ENCODE measurements at places on chromosomes 3 and 15.

- DNase-seq = no peak
Observed at GRCh38 chr3:60855250-60855649, 396.0 kb downstream of the FHIT start.

DNA sequence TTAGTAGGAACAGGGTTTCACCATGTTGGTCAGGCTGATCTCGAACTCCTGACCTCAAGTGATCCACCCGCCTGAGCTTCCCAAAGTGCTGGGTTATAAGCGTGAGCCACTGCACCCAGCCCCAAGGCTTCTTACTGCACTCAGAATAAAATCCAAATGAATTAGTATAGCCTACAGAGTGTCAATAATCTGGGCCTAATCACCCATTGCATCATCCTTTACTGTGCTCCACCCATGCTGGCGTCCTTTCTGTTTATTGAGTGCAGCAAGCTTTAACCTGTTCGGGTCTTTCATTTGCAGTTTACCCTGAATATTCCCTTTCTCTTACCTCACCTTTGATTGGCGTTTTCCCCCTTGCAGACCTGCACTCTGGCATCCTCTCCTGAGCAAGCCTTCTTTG lies 77.7 kb downstream of the CEP63 start:
- DNase-seq = no peak

DNA sequence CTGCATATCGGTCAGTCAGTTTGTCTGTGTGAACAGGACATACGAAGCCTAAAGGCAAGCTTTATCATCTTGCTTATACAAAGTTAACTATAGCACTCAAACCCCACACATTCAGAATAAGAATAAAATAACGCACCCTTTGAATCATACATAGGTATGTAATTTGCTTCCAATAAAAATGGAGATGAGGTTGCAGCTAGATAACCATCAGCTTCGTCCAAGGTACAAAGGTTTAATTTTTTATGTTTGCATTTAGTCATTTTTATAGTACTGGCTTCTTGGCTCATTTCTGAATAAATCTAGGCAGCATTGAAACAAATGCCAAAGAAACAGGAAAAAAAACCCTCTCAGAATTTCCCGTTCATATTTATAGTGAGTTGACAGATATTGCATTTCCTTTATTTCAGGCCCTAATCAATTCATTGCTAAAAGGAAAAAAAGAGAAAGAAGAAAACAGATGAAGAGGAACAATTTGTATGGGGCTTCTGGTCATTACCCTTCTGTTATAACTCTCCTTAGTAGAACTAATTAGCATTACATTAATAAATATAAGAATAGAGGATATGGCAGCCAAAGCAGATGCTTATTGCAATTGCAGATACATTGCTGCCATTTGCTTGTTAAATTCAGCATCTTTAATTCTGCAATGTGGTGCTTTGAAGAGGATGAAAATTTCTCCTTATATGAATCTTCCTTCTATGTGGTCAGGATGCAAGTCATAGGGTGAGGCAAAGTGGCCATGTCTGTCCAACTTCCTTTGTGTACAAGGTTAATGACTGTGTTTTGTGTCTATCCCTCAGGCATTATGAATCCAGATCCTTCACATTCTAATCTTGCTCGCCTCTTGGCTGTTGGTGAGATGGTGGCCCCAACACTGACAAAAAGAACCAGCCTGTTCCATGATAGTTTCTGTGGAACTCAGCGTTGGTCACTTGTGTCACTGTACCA lies 550.0 kb downstream of the AGBL1 start:
- no peak for DNase-seq

DNA sequence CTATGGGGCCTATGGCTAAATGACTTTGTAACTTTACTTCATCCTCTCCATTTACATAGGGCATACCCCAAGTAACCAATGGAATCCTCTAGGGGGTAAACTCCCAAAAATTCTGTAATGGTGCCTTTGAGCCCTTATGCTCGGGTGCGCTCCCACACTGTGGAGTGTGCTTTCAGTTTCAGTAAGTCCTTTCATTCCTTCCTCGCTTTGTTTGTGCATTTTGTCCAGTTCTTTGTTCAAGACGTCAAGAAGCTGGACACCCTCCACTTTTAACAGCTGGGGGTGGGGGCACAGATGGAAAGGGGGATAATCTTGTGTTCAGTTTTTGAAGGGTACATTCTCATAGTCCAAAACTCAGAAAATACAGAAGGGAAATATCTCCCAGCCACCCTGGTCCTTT lies 84.4 kb upstream of the C2CD4B start:
- DNase-seq = no peak

GRCh38 chr15:35986191-35986721 lies 440.3 kb upstream of the DPH6 start:
- no peak for DNase-seq

- DNase-seq = no peak
Observed at GRCh38 chr3:13064964-13065363, 8.3 kb downstream of the IQSEC1 start.

DNA sequence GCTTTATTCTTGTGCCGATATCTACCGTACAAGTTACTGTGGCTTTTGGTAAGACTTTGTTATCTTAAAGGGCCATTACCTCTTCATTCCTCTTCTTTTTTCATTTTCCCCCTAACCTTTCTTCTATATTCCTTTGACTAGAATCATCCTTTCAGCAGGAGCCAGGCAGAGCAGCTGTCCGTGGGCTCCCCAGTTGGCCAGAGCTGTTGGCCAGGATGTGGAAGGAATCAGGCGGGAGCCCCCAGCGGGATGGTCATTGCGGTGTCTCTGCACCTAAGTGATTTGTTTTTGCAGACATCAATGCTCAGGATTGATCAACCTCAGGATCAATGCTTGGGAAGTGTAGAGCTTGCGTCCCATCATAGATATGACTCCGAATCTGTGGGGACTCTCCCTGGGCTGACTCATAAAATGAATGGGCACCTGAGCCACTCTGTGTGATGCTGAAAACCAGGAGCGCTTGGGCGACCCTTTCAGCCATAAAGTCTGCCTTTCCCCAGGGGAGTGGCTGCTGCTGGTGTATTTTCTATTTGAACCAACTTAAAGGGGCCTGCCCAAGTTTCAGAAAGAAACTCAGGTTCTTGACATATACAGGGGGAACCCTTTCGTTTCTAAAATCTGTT lies 21.7 kb downstream of the APBA2 start:
- DNase-seq = no peak

DNA sequence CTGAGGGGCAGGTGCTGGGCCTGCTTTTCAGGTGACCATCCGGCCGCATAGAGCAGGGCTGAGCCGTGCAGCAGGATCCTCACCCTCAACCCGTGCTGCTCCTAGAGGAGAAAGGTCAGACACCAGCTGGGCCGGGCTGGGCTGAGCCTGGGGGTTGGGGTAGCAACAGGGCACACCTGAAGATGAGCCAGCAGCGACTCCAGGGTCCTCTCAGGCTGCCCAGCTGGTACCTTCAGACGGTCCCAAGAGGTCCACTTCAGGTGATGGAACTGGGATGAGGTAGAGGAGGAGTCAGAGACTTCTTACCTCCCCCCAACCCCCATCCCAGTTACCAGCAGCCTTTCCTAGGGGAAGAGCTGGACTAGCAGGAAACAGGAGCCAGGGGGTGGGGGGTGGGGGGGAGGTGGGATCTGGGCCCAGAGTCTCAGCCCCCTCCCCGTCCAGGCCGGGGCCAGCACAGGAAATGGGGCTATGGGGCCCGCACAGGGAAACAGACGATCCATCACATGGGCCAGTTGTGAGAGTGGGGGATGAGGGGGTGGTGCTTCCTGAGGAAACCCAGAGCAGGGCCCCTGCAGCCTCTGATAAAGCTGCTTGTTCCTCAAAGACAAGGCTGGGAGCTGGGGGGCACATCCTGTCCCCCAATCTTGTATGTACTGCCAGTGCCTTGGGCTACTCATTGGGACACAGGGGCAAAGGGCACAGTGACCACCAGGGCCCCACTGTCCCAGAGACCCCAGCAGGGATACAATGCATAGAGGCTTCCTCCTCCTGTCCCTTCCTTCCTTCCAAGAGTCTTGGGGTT lies 3.0 kb downstream of the INKA1 start:
- DNase-seq = no peak

- DNase-seq = no peak
Observed at GRCh38 chr3:137217733-137218132, 259.9 kb downstream of the IL20RB start.

GRCh38 chr3:159191447-159191846 lies 389.6 kb downstream of the MFSD1 start:
- DNase-seq = no peak

- no peak for DNase-seq
Observed at GRCh38 chr3:111568355-111568754, 26.4 kb downstream of the CD96 start.

DNA sequence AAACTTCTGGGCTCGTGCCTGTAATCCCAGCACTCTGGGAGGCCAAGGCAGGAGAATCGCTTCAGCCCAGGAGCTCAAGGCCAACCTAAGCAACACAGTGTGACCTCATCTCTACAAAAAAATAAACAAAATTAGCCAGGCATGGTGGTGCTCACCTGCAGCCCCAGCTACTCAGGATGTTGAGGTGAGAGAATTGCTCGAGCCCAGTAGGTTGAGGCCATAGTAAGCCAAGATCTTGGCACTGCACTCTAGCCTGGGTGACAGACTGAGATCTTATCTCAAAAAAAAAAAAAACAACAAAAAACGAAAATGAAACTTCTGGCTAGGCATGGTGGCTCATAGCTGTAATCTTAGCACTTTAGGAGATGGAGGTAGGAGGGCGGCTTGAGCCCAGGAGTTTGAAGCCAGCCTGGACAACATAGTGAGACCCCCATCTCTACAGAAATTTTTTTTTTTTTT lies 53.7 kb downstream of the PIK3CB start:
- no peak for DNase-seq

DNA sequence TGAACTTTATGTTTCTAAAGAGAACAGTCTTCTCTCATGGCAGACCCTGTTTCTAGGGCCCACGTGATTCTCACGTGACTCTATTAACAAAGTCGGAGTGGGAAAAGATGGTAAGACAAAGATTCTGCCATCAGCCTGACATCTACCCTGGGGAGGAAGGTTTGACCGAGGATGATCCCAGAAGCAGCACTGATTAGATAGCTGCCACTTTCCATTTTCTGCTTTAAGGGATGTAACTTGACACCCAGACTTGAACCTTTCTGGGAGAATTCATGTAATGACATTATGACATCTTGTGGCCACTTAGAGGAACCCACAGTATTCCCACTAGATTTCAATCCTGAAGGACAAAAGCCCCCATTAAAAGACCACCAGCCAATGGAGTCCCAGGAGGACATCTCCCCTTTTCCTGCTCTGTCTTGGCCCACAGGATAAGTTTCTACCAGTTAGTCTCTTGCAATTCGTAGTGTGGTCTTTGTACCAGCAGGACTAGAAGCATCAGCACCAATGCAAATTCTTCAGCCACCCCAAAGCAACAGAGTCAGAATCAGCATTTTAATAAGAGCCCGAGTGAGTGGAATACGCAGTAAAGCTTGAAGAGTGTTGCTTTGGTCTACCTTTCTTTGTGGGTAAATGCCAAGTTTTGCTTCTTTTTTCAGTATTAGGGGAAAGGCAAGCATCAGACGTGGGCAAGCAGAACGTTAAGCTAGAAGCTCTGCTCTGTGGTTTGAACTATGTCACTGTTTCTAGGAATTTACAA lies 480.5 kb upstream of the PROK2 start:
- no peak for DNase-seq

DNA sequence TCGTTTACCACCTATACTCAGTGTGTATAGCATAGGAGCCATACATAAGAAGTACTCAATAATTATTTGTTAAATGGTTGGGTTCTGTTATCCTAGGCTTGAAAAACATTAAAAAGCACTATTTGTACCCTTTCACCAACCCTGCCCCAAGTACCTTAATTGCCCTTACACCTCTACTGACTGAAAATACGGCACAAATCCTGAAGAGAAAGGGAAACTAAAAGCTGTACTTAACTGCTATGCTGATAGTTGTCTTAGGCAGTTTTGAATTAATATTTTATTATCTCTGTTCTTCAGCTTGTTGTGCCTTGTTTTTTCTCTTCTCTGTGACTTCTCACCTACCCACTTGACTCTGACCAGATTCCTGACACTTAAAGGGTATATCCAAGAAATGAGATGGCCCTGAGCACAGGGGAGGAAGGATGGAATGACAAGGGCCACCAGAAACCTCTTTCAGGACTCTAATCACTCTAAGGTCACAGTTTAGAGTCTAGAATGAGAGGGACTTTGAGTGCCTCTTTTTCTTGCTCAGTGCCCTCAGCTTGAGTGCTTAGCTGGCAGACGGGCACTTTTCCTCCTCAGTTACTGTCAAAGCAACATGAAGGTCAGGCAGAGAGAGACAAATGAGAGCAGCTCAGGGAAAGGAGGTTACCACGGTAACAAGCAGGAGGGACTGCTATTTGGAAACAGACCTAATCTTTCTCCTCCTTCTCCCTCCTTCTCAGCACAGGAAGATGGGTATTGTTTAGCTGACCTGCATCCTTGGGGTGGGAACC lies 136.5 kb downstream of the ZNF609 start:
- no peak for DNase-seq

DNA sequence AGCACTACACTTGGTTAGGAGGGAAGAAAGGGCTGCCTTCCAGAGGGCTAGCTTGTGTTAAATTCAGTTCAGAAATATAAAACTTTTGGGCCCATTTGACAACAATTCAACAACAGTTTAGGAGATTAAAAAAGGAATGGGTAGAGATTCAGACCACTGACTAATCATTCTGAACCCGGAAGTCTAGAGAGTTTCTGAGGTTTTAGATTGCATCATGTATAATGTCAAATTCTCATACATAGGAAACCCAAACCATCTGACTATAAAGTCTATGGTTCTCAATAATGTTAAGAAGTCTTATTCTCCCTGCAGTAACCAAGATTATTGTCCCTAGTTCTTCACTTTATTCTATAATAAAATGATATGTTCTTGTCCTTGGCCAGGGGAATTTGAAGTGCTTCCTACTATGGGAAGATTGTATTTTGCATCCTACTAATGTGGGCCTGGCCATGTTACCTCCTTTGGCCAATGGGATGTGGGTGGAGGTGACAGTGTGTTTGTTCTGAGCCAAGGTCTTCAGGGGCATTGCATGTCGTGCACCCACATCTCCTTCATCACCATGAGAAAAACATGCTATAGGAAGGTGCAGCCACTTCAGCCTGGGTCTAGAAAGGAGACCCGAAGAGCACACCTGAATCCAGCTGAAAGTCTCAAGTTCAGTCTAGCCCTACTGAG lies 66.4 kb upstream of the CCNL1 start:
- DNase-seq = no peak

All from RWPE2 (cell line).